Femur (tissue), 1 donor: ENCODE measurements at places on chromosomes 4 and X.

DNA sequence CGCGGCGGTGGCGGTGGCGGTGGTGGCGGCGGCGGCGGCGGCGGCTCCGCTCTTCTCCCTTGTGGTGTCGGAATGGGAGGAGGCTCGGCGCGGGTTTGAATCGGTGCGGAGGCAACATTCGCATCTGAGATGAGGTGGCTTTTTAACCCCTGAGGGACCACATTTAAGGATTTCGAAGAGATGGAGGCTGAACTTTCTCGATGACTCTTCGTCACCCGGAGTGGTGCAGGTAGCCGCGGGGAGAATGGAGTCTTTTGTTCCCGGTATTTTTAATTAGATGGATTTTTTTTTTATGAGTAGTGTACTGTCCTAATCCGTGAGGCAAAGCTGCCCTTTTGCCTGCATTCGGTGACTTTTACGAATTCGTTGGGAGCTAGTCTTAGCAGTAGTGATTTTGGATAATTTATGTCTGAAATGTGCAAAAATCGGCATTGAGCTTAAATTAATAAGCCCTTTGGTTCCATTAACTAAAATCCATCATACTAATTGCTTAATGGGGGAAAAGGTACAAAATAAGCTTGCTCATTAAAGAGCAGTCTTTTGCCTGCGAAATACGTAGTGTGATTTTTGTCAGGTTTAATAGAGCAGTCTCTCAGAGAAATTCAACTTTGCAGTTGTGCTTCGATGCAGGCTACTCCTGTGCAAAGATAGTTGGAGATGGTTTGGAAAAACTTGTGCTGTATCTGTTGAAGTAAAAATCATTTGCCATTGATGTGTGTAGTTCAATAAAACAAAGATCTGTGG is 206.2 kb downstream of the TENM3 start:
- no peak for DNase-seq

- no peak for DNase-seq
Measured at GRCh38 chr4:119302073-119302832, 19.7 kb downstream of the FABP2 start.

DNA sequence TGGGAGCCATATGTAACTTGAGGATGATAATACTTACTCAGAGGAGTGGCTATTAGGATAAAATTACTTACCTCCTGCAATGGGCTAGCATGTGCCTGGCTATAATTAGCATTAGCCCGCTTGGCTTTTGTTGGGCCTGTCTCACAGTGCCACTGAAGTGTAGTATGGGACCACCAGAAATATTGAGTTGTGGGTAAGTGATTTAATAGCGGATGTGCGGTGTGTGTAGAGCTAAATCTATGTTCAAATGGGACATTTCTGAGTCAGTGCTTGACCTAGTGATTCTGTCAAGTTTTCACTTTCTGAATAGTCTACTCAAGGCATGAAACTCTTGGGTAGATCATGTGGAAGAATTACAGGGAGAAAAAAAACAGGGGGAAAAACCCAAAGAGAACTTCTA is 3.5 kb upstream of the CLNK start:
- DNase-seq, result no peak

DNA sequence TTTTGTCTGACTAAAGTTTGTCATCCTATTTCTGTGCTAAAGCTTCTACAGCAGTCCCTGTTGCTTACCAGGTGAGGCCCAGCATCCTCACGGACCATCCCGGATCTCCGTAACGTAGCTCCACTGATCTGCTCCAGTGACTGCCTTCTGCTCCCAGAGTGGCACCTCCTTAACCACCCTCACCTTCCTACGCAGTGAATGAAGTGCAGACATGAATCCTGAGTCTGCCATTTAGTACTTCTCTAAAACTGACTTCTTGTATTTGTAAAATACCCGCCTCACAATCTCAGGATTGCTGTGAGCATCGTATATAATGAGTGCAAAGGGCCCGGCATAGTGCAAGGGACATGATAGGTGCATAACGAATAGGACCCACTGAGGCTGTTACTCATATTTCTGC is 27.7 kb upstream of the ACSL1 start:
- DNase-seq, result no peak

GRCh38 chr4:105527081-105527480 is 25.3 kb upstream of the ARHGEF38 start:
- DNase-seq, result no peak

DNA sequence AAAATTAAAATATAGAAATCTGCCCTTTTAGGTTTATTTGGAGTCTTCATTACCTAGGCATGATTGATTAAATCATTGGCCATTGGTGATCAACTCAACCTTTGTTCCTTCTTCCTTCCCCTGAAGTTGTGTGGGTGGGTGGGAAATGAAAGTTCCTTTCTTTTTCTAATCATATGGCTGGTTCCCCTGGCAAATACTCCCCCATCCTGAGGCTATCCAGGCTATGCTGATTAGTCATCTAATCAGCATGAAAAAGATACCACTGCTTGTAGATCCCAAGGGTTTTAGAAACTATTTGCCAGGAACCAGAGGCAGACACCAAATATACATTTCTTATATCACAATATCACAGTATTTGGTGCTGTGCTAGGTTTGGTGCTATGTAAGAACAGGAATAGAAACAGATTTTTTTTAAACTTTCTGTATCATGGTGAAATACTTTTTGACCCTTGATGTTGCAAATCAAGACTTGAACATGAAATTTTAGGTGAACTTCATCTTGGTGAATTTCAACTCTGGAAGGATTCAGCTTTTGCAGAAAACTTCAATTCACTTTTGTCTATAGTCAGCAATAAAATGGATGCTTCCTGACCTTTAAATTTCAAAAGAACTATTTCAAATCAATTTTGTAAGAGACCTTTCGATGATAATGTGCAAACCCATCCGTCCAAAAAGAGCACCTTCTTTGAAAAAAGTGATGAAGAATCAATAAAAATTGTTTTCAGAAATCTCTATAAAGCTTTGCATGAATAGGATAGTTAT is 71.1 kb downstream of the CCSER1 start:
- no peak for DNase-seq

GRCh38 chr4:121339307-121339706 is 41.5 kb downstream of the QRFPR start:
- no peak for DNase-seq

- DNase-seq, result no peak
Measured at GRCh38 chr4:26579169-26579568, 4.7 kb upstream of the TBC1D19 start.

GRCh38 chr4:57070461-57070860 is 39.7 kb downstream of the IGFBP7 start:
- DNase-seq, result no peak

GRCh38 chr4:10659251-10659650 is 25.3 kb downstream of the CLNK start:
- DNase-seq, result no peak

DNA sequence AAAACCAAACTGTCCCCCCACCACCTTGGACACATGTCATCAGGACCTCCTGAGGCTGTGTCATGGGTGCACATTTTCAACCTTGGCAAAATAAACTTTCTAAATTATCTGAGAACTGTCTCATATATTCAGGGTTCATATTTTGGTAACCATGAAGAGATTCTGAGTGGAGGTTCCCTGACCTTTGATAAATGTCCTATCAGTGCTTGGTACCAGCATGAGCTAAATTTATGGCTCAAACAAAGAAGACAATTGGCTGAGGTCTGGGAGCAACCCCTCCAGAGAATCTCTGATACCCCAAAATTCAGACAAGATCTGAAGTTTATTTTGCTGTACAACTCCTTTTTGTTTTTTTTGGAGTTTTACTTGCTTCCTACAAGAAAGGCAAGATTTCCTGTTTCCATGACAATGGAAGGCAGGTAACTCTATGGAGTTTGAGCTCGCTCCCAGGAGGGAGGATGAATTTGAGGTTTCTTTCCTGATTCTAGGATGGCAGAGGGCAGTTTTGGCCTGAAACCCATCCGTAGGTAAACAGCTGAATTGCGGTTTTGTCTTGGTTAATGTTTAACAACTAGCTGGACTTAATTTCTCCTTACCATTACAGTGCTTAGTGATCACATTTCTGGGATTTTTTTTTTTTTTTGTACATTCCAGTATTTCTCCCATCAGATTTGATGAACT is 14.5 kb downstream of the UGT2B15 start:
- no peak for DNase-seq

GRCh38 chr4:174377613-174378012 is 93.9 kb downstream of the CEP44 start:
- no peak for DNase-seq

DNA sequence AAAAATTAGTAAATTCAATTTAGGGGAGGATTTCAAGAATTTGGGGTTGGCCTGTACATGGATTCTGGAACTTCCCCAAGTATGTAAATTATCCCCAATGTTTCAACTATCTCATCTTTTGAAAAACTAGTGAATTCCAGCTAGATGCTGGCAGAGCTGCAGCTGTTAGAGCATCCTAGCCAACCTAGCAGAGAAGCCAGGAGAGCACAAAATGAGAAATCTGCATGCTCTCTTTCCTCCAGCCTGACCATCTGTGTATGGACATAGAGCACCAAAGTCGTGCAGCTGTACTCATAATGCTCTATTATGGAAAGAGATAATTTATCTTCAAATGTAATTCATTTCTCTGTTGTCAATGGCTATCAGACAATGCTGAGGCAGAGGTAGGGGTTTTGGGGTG is 1217.7 kb downstream of the PCDH19 start:
- DNase-seq, result no peak

DNA sequence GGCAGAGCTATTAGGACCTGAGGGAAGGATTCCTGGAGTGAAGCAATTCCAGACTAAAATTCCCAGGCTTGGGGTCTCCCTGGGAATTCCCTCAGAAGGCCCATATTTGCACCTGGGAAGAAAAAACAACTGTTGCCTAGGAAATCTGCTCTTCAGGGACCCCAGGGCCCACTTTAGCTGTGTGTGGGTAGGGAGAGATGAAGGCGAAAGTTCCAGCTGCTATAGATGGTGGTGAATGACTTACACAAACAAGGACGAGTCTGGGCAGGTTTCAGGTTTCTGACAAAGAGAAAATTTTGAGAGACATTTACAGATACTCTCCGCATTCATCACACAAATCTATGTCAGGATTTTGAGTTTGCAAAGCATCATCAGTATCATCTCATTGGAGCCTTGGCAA is 126.1 kb downstream of the GPC3 start:
- DNase-seq, result no peak

DNA sequence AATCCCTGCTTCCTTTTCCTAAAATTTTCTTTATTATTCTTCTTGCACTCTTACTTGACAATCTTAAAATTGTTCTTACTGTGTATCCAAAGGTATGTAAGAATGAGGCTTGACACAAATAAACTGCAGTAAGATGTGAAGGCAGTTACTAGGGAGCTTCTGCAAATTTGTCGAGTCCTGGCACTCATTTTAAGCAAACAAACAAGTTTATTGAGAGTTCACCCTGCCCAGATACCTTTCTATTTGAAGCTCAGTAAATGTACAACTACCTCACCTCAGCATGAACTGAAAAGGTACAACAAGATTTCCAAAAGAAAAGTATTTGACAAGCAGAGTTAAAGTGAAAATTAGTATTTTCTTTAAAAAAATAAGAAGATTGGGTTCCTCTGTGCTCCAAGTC is 13.3 kb upstream of the SYTL4 start:
- no peak for DNase-seq

- no peak for DNase-seq
Measured at GRCh38 chr4:64718091-64718490, 308.8 kb upstream of the TECRL start.

GRCh38 chrX:9135901-9136510 is 102.1 kb upstream of the FAM9B start:
- no peak for DNase-seq

DNA sequence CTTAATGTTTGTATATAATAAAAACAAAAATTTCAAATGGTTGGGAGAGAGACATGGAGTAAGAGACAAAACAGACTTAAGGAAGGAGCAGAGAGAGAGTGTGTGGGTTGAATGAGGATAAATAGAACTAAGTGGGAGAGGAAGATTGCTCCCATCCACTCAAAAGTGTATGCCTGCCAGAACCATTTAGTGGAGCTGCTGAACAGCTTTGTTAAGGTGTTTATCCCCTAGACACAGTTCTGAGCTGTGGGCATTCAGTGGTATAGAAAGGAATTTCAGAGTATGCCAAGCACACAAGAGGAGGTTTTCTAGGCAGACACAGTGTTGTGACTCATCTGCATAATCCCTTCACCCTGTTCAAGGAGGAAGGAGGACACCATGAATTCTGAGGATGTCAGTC is 508.6 kb upstream of the EPHA5 start:
- no peak for DNase-seq

DNA sequence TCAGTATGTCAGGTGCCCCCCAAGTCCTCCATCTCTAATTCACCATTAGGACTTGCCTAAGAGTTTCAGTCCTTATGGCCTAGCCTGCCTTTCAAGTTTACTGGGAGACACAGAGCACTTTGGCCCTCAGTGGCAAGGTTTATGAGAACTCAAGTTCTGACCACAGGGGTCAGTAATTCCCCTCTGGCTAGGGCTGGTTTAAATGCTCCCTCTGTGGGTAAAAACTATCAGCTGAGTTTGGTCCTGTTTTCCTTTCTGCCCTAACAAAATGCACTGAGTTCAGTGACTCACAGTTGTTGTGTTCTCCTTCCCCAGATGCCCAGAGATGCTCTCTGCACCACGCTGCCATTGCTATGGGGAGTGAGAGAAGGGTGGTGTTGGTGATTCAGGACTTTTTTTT is 163.2 kb downstream of the RELL1 start:
- DNase-seq, result no peak

DNA sequence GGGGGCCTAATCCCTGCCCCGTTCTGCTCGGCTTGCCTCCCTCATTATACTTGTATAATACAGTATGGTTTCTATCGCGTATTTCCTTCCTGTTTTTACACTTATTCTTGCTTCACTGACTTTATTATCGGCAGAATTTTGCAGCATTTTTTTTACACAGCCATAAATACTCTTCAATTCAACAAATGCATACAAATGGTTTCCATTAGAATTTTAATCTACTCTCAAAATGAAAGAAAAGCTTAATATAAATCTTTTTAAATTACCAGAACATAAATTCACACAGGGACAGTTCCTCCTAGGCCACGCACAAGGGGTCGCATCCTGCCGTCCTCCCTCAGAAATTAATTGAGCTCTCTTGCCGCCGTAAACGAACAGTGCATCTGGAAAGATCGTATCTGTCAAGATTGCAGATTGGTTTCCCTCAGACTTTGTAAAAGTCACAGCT is 42.9 kb downstream of the DCTD start:
- no peak for DNase-seq

DNA sequence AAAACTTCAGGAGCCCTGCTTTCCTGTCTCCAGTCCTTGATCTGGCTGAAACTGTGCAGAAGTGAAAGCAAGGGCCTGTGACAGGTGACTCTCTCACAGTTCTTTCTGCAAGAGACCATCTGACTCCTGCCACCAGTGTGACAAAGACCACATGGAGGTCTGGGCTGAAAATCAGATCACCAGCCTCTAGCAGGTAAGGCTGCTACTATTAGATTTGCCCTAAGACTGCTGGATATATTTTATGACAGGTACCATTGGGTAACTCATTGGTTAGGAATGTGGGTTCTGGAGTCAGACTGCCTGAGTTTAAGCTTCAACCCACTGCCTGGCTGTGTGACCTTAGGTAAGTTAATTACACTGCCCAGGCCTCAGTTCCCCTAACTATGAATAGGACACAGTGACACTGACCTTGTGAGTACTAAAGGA is 163.3 kb upstream of the SLC7A11 start:
- DNase-seq, result no peak
